Heart left ventricle (tissue), 16 donors: ENCODE measurements at places on chromosomes 11 and 22.
A peak's percentile ranks its signal among the peaks of the same experiment; 100 is the strongest.

DNA sequence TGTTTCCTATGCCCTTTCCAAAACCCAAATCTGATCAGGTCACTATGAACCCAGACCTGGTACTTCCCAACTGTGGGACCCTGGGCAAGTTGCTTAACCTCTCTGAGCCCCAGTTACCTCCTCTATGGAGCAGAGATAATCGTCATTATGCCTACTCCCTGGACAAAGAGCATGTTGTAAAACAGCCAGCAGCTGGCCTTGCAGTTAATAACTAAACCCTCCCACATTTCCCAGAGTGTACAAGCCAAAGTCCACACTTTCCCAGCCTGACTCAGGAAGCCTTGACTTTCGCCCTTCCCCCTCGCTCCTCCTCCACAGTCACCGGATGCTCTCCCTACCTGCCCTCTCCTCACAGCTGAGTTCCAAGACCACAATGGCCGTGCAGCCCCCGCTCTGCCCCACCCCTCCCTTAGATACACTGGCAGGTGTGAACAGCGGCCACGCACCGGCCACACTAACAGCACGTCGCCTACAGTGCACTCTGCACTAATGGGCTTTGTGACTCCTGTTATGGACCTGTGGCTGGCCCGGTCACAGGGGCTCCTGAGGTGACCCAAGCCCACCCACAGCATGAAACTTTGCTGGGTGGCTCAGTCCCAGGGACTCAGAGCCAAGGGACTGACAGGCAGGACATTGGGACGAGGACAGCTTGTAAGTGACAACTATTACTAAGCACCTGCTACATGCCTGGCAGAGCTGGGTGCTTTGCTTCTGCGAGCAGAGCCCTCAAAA, 15.6 kb upstream of the MFNG start:
- peak; percentile 87 for DNase-seq

DNA sequence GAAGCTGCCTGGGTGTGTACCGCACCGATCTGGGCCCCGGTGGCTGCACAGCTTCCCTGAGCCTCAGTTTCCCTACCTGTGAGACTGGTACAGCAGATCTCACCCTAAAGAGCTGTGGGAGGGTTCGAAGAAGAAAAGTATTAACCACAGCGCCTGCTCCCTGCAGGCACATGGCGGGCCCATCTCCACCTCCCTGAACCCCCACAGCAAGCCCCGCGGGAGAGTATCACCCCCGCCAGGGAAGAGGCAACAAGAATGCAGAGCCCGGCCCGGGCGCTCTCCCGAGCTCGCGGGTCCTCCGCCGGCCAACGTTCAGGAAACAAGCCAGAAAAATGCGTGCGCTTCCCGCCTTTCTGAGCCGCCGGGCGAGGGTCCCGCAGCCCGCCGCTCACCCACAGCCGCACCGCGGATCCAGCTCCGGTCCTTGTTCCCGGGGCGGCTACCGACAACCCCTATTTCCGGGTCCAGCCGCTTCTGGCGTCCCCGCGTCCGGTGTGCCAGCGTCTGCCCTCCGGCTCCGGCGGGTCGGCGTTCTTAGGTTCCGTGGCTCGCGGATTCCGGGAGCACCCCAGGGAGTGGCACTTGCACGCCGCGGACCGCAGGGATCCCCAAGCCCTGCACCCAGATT, at the start of gene TOP3B:
TSS of gene TOP3B (minus strand) at position 450 of the 628 bp plus-strand sequence. CDS start 7,078 bp downstream, outside the sequence.
- peak; percentile 85 for DNase-seq

DNA sequence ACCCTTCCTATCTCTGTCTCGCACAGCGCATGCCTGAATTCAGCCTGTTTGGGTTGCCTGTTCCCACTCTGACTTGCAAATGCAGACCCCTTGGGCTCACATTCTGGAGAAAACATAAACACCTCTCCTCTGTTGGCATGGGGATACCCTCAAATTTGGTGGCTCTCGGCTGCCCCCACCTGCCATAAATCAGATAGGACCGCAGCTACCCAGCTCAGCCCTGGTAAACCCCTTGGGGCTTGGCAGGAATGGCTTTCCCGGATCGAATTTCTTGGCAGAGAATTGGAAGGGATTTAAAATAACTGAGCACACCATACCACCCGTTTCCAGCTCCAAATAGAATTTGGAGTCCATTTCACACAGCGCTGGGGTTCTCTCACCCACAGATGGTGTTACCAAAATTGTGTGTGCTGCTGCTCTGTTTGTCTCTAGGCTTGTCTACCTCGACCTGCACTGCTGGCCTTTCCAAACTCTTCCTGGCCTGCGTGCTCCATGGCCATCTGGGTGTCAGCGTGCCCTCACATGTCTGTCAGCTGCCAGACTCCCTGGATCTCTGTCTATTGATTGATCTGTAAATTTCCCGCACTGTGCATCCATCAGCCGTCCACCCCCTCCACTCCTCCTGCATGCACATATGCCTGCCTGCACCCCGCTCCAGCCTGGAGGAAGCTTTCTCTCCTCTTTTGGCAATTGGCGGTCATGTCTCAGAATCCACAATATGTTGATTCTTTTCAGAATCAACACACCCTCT, 134.0 kb downstream of the NTM start:
- DNase-seq, result no peak

DNA sequence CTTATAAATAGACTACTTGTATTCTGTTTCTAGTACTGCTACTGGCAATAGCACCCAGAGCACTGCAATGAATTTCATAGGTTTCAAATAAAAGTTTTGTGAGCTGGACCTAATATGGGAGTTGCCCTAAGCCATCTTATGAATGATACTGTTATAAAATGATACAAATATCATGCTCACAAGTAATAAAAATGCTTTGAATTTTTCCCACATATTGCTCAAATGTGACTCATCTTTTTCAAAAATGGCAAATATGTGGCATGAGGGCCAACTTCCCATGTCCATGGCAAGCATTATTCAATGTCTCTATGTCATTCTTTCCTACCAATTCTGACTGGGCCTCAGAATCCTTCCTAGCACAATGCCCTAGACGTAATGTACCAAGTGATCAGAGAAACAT, 137.6 kb downstream of the TRPC6 start:
- DNase-seq, result no peak

- no peak for DNase-seq
Measured at GRCh38 chr11:61305417-61305816, 10.3 kb upstream of the VWCE start.

DNA sequence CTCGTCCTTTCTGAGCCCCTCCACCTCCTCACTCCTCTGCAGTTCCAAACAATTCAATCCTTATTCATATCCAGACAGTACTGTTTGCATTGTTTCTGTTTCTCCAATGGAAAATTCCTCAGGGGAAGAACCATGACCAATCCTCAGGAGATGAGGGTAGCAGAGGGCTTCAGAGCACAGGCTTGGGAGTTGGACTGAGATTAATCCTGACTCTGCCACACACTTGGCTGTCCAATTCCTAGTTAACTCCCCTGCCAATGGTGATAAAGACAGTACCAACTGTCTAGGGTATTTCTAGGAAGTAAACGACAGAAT, 58.0 kb downstream of the MICAL3 start:
- no peak for DNase-seq

DNA sequence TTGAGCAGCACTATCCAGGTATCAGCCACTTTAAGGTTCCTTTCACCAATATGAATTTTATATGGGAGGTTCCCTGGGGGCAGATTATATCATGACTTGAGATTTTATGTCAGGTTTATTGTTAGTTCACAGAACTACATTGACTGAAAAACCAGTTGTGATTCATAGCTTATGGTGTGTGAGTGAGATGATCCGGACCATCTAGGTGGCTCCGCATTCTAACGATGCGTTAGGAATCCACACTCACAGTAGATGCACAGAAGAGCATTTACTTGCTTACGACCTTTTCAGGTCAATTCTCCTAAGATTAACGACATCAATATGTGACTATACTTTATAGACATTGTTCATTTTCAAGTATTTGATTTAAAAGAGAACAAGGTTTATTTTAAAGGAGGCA, 984.3 kb upstream of the CCDC90B start:
- DNase-seq, result no peak

DNA sequence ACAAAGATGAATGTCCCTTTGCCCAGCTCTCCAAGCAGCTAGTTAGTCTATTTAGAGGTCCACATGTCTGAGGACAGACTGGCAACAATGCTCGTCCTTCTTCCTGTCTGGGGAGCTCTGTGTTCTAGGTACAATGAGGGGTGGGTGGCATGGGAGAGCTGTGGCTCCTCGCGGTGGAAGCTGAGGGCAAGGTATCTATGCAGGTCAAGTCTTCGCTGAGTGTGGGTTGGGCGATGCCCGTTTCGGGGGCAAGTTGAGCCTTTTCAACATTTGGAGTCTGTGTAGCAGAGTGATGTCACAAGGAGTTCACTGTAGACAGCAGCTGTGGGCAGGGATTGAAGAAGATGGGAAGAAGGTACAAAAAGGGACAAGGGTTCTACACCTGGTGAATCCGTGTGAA, 163.2 kb downstream of the FEZ1 start:
- no peak for DNase-seq

GRCh38 chr11:120575461-120575860, 63.9 kb downstream of the GRIK4 start:
- no peak for DNase-seq

- DNase-seq, result no peak
Measured at GRCh38 chr11:118897721-118898310, 14.1 kb downstream of the CXCR5 start.

DNA sequence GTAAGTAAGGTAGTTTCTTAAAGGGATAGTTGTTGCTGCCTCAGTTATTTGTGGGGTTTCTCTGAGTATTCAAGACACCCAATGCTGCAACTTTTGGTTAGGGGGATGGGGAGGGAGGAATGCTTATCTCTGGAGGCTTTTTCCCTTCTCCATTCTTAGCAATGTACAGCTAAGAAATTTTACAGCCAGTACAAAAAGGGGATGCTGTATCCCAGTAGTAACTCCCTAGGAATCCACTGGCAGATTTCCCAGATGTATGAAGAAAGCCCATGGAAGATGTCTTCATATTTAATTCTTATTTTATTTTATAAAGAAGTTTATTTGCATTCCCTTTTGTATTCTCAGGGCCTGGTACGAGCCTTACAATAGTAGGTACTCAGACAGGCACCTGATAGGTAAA, 154.8 kb downstream of the ENTHD1 start:
- no peak for DNase-seq

DNA sequence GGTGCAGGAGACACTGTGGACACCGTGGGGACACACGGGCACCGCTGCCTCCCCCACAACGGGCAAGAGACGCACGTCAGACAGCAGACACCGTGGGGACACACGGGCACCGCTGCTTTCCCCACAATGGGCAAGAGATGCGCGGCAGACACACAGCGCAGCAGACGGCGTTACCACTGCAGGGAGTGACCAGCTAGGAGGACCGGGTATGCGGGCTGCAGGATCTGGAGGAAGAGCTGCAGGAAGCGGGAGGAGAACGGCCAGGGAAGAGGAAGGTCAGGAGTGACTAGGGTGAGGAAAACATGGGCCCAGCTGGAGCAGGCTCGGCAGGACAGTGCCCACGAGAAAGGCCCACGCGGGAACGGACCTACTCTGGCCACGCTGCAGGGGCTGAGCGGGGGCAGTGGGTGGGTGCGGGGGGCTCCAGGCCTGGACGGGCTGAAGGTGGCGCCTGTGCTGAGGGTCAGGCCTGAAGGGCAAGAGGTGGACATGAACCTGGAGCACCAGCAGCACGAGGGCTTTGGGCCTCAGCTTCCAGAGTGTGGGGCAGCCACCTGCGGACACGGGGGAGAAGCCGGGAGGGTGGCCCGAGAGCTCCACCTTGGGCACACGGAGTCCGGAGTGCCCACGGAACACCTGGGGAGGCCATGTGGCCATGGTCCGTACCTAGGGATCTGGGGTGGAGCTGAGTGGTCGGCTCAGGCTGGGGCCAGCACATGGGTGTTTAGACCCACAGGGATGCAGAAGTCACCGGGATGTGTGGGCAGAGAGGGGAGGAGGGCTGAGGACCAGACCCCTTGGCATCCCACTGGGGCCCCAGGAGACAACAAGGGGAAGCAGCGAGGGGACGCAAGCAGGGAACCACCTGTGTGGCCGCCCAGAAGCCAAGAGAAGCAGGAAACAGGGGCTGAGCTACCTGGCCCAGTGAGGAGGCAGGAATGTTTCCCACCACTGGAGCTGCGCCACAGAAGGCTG, 16.5 kb downstream of the TOLLIP start:
- DNase-seq, result peak; percentile 15

DNA sequence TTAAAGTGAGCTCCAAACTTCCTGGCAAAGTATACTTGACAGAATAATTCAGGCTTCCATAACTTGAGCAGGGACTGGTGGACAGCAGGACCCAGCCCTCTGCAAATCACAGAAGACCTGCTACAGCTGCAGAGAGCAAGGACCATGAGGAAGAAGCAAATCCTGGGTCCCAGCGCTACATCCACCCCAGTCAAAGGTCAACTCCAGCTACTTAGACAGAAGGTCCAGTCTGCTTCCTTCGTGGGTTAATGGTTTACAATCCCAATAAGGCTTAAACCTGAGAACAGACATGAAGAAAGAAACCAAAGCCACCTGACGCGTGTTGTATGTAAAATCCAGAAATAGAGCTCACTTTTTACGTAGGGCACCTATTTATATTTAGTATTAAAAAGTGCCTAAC, 57.7 kb downstream of the SHANK2 start:
- no peak for DNase-seq

GRCh38 chr11:132959693-132960092, 572.6 kb downstream of the OPCML start:
- DNase-seq, result no peak

- no peak for DNase-seq
Measured at GRCh38 chr11:114284021-114284420, 12.2 kb upstream of the NNMT start.

- no peak for DNase-seq
Measured at GRCh38 chr11:4903484-4903883, at the start of gene OR51A7. TSS of gene OR51A7 (plus strand) at chr11:4903783. CDS start at chr11:4907370, 3,587 bp downstream.

- peak; percentile 86 for DNase-seq
Measured at GRCh38 chr11:110092515-110093406, at the start of gene ZC3H12C. TSS of gene ZC3H12C (plus strand) at chr11:110093392. CDS start at chr11:110093412, 20 bp downstream.

DNA sequence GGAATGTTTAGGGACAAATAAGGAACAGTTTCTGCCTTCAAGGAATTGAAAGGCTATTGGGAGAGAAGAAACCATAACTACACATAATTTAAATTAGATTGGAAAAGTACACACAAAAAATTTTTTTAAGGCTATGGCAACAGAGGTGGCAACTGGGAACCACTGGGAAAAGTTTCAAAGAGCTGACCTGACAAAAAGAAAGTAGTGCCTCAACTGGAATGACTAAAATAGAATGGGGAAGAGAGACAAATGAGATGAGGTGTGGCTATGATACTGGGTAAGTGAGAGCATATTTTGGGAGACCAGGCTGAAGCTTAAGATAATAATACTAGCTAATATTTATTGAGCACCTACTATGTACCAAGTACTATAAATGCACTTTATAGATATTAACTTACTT, 2.9 kb upstream of the AKIP1 start:
- no peak for DNase-seq

DNA sequence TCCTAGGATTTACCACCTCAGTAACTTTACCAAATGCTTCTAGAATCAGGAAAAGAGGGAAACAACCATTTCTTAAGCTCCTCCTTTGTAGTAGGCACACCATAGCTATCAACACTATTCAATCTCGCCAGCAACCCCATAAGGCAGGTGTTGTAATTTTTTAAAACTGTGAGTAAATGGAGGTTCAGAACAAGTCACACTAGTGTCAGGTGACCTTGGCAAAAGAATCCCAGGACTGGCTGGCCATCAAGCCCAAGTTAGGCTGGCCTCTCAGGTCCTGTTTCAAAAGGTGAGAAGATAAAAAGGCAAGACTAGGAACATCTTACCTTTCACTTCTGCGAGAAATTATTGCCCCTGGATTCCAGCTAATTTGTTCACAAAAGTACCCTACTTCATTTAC, 713 bp downstream of the TOP3B start:
- no peak for DNase-seq
